Stimulated activated CD4-positive, alpha-beta T cell treated with anti-CD3 and anti-CD28 coated beads, Interleukin-1b, Interleukin-23, amount 100 ng/mL, for 1 hour (primary cell): ENCODE measurements at places on chromosomes 2 and 18.

DNA sequence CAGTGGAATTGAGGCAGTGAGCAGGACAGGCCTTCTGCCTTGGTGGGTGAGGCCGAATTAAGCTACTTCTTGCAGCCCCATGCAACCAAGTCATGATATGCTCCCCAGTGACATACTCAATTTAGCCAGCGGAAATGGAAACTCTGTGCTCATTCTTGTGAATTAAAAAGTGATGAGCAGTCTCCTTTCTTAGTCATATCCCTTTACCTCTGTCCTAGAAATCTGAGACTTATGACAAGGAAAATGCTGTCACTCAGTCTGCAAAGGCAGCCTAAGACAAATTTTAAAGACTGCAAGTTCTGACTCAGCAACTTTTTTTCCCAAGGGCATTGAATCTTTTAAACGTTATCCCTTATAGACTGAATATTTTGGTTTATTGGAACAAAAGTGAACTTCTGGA, 218.2 kb downstream of the SH3BP4 start:
- no peak for DNase-seq

DNA sequence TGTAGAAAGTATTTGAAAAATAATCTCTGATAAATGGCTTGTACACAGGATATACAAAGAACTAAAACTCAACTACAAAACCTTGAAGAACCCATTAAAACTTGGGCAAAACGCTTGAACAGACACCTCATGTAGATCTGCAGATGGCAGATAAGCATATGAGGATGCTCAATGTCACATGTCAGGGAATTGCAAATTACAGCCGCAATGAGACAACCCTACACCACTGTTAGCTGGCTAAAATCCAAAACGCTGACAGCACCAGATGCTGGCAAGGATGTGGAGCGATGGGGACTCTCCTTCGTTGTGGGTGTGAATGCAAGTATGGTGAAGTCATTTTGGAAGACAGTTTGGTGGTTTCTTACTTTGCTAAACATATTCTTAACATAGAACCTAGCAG, 53.7 kb downstream of the SNTG2 start:
- DNase-seq: no peak

- no peak for DNase-seq
Observed at GRCh38 chr2:86072271-86072858, 33.3 kb downstream of the POLR1A start.

DNA sequence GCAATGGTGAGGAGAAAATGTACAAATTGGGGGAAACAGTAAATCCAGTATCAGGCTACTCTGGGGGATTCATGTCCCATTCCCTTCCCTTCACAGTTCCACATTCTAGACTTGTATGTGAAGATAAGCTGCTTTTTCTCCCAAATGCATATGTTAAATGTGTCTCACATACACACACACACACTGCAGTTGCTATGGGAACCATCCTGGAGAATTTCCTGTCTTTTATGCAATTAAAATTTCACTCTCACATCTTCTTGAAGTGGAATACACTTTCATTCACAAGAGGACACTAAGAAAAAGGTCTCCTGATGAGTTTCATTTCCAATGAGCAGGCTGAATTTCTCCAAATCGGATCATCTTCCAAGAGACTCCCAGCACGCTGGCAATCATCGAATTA, 366.0 kb downstream of the LRATD1 start:
- DNase-seq: no peak

- DNase-seq: no peak
Observed at GRCh38 chr18:40413160-40413559, 1541.9 kb upstream of the PIK3C3 start.

DNA sequence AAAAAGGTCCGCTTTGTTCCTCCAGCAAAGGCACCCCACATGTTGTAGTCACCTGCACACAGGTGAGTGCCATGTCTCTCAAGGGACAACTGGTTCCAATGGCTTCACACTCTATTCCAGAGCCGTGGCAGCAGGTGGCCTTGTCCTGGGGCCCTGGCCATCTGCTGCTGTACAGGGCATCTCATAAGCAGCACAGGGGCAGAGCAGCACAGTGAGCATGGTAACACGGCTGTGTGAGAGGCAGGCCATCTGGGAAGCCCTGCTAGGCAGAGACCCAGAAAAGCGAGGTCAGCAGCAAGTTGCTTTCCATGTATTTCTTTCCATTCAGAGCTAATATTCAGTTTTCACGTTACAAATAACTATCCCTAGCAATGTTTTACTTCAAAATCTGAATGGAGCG, 54.7 kb downstream of the CMPK2 start:
- DNase-seq: no peak

DNA sequence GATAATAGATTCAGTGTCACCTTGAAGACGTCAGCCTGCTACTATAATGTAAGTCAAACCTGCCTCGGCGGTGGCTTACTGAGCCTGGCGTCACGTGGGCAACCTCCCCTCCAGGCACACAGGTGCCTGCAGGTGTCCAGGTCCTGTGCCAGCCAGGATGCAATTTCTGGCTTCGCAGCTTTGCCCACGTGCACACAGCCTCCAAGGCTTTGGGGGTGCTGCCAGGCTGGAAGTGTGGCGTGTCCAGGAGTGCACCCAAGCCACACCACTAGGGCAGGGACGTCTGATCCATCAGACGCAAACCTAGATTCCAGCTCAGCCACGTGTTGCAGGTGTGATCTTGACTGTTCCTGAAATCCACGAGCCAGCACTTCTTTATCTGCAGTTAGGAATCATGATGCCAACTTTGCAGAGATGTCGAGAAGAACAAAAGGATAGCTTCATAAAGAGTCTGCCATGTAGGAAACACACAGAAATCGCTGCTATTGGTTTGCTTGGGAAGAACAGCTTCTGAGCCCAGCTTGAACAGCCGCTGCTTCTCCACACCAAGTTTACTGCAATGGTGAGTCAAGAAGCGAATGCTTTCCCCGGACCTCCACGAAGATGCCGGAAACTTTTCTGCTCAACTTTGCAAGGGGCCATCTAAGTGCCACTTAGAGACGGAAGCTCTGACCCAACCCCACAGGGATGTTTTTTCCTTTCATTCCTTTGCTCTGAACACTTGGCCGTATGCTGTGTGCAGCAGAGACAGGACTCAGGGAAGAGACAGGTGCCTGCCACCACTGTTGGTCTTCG, 84.2 kb upstream of the SALL3 start:
- no peak for DNase-seq

GRCh38 chr2:139055202-139055601, 275.0 kb upstream of the NXPH2 start:
- no peak for DNase-seq

DNA sequence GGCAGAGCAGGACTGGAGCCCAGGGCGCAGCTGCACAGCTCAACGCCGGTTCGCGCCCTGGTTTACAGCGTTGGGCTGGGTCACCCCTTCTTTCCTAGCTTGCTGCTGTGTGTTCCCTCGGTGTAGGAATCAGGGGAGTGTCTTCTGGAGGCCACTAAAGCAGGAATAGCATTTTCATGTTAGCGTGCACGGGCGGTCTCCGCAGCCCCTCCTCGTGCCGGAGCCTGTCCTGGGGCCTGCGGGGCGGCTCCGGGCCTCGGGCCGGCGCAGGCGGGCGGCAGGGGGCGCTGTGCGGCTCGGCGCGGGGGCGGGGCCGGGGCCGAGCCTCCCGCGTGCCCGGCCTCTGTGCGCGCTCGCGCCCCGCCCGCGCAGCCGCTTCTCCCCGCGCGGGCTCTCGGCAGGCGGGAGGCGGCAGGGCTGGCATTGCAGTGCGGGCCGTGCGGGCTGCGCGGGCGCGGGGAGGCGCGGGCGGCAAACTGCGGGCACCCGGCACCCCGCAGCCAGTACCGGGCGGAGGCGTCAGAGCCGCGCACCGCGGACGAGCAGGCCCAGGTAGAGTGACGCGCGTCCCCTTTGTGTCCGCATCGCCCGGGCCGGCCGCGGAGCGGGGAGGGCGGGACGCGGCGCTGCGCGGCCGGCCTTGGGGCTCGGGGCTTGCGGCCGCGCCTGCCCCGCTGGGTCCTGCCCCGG, at the start of gene RNF144A:
Gene RNF144A (plus strand): TSS at position 342 of the 690 bp plus-strand sequence. CDS start 79,515 bp downstream, outside the sequence.
- peak; percentile 46 for DNase-seq

DNA sequence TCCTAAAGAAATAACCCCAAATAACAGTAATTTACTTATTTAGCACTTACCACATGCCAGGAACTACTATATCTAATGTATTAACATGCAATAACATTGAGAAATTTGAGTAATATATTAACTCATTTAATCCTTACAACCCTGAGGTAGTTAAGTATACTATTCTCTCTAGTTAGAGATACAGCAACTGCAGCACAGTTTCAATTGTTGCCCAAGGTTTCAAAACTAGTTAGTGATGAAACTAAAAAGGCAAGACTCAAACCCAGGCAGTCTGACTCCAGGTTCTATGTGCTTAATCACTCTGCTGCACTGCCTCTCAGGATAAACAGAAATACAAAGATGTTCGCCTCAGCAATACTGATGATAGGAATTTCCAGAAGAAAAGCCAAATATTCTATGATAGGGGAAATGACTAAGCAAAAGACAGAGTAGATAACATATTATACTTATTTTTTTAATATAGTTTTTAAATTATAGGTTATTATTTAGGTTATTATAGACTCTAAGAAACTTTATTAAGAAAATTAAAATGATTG, 88.0 kb downstream of the SS18 start:
- no peak for DNase-seq

- DNase-seq: no peak
Observed at GRCh38 chr2:21217442-21217841, 93.7 kb downstream of the TDRD15 start.

DNA sequence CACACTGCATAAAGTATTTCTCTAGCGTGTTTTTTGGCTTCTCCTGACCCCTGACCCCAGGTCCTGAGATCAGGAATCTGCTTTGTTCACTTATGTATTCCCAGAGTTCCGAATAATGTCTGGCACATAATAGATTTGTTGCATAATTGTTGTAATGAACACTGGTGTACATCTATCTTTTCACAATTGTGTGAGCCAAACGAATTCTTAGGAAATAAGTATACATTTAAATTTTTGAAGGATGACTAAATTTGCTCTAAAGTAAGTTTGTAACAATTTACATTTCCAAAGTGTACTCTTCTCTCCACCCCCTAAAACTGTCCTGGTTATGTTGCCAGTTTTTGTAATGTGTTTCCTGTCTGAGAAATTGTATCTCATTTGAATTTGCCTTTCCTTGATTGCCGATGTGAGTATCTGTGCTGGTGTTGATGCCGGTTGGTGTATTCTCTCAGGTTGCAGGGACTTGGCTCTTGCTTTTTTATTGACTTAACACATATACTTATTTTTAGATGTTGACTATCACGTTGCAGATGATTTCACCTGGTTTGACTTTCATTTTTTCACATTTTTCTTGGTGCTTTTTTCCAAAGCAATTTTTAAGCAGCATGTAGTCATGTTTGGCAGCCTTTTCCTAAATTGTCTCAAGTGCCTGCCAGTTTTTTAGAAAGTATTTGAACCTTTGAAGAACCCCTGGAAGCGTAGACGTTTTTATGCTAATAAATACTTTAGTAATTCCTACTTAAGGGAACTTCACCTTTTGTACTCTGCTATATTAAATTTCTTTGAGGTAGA, 16.1 kb upstream of the FARP2 start:
- DNase-seq: no peak

DNA sequence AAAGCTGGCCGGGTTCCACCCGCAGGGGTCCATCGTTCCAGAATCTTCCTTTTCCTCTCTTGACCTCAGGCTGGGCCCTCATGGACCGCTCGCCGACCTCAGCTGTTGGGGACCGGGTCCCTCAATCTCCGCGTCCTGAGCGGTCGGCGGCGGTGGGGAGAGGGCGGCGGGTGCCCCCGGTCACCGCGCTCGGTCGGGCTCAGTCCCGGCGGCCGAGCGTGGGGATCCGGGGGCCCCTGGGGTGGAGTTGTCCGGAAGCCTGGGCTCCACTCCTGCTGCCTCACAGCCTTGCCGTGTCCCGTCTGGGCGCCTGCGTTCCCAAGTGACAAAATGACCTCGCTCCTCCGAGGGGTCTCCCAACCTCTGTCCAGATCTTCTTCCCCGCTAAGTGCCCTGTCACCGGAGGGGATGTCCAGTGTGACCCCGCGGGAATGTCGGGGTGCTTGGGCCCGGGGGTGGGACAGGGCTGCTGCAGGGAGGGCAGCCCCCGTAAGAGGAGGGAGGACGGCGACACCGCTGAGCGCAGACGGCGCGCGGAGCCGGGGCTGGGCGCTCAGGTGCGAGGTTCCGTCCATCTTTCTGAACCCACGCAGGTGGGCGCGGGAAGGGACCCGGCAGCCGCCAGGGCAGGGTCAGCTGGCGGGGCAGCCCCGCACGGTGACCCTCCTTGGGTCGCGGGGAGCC, 16.0 kb upstream of the E2F6 start:
- no peak for DNase-seq

DNA sequence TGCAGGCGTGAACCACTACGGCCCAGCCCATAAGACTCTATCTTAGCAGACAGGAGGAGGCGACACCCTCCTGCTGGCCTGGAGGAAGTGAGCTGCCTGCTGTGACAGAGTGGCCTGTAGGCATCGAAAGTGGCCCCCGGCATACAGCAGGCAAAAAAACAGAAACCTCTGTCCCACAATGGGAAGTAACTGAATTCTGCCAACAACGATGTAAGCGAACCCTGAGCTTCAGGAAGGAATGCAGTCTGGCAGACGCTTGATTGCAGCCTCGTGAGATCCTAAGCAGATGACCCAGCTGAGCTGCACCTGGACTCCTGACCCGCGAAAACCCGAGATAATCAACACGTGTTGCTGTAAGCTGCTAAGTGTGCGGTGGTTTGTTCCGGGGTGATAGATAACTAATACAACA, 13.6 kb downstream of the MRO start:
- DNase-seq: no peak

DNA sequence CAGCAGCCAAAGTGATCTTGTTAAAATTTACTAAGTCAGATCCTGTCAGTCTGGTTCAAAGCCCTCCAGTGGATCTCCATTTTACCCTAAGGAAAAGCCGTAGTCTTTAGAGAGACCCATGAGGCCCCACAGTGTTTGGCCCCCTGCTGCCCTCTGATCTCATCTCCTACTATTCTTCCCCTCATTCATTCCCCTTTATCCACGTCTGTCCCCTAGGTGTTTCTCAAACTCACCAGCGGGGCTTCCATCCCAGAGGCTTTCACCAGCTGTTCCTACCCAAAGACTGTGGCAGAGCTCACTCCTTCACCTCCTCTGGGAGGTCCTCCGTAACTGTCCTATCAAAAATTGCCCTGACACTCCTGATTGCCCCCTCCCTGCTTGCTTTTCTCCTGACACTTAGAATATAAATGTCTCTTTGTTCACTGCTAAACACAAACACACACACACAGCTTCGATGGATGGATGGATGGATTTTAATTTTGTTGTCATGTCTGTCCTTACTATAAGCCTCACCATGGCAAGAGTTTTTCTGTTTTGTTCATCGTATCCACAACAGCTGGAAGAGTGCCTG, 26.1 kb downstream of the LIMS1 start:
- no peak for DNase-seq

DNA sequence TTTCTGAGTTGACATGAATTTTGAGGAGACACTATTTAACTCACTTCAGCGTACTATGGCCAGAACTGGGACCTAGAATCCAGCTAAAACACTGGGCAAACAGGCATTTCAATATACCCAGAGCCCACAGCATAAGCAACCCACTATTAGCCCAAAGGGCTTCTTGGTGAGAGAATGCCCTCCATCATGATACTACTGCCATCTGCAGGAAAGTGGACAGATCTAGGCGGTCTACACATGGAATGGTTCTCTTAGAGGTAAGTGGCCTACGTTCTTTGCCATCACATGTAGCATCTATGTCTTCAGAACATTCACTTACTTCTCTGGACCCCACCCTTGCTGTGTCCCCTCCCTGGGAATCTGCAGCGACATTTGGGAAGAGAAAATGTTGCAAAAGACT, 181.3 kb upstream of the LINC00305 start:
- no peak for DNase-seq
